ENCODE measurements at places on chromosomes 3 and 15.

DNA sequence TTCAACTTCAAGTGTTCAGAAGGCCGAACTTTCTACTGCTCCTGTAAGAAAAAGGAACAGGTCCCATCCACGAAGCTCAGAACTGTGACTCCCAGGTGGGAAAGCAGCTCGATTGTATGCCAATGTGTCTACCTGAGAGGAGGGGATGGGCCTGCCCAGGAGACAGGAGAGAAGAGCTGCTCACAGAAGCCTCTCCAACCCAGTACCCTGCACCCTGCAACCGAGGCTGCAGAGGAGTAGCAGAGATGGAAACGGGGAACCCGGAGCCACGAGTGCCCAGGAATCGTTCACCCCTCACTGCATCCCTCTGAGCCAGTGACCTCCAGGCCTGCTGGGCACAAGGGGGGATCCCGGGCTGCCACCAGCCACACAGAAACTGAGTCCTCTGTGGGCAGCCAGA is 86.5 kb upstream of the PRR23E start:
- DNase-seq: no peak

GRCh38 chr15:89784686-89784960 is 8.5 kb downstream of the MESP2 start:
- no peak for DNase-seq

DNA sequence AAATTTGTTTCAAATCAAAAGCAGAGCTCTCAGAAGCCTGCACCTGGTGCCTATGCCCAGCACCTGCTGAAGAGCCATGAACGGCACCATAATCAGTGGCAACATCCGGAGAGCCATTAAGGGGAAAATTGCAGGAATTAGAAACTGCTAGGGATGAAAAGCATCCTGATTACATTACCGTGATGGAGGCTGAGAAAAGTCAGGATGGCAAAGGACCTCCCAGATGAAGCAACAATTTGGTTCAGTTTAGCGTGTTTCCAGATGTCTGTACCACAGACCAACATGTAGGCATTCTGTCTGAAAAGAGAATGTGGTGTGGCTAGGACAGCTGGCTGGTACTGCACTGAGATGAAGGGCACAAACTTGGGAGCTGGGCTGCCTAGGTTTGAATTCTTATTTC is 106.1 kb downstream of the EOMES start:
- DNase-seq: no peak

DNA sequence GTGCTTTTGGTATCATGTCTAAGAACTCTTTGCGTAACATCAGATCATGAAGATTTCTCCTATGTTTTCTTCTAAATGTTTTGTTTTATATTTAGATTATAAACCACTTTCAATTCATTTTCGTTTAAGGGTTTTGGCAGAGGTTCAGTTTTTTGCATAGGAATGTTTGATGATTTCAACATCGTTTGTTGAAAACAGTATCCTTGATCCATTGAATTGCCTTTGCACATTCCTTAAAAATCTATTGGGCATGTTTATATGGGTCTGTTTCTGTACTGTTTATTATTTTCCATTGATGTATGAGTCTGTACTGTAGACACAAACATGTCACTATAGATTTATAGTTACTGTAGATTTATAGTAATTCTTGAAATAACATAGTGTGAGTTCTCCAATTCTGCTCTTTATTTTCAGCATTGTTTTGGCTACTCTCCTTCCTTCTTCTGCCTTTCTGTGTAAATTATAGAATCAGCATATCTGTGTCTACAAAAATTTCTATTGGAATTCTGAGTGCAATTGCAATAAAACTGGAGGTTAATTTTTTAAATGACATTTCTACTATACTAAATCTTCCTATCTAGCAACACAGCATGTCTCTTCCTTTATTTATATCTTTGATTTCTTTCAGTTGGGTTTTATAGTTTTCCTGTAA is 374.0 kb downstream of the SV2B start:
- DNase-seq: no peak

GRCh38 chr15:71060983-71061382 is 54.3 kb upstream of the THSD4 start:
- DNase-seq: no peak

DNA sequence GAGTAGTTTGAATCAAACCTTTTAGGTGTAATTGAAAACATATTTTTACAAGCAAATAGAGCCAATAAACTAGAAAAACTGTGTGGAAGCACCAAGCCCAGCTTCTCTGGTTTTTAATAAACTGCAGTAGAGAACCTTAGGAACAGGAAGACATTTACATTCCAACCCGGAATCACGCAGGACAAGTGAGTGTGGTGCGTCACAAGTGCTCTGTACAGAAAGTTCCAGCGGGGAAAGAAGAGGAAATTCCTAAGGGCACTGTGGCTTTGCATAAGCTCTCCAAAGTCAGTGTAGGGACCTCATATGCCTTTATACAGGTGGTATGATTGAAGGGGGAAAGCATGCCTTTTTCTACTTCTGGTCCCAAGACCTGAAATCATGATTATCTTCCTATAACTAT is 21.6 kb downstream of the COL8A1 start:
- no peak for DNase-seq

DNA sequence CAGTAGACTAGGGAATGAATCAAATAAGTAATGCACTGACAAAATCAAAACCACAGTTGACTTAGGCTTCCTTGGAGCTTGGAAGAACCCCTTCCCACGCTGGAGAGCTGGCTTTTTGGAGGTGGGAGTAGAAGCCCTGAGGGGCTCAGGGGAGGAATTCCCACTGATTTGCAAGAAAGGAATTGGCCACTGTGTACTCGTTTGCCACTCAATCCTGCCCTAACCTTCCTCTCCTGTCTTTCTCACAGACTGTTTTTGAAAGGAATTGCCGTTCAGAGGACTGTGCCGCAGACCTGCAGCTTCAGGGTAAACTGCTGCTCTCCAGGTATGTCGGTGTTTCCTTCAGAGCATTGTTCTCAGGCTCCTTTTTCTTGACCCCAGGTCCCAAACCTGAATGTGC is 208.2 kb upstream of the CTDSPL start:
- DNase-seq: no peak

GRCh38 chr15:75725719-75726607 is 13.3 kb upstream of the CSPG4 start:
- DNase-seq: no peak

- DNase-seq: no peak
Observed at GRCh38 chr3:15753056-15753710, 44.6 kb downstream of the ANKRD28 start.

DNA sequence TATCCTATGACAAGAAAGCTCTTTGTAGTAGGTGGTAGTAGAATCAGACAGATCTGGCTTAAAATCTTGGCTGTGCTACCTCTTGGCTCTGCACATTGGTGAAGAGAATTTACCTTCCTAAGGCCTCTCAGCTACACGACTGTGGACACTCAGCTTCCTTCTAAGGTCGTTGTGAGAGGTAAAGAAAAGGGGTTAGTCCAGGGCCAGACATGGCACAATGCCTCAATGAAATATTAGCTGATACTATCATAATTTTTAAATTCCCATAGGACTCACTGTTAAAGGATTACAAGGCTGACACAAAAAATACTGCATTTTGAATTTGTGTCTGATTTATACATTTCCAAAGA is 80.4 kb downstream of the IGF1R start:
- DNase-seq: no peak

GRCh38 chr3:174061731-174062130 is 664.2 kb downstream of the NLGN1 start:
- no peak for DNase-seq

- no peak for DNase-seq
Observed at GRCh38 chr3:187314176-187314575, 22.6 kb upstream of the MASP1 start.

DNA sequence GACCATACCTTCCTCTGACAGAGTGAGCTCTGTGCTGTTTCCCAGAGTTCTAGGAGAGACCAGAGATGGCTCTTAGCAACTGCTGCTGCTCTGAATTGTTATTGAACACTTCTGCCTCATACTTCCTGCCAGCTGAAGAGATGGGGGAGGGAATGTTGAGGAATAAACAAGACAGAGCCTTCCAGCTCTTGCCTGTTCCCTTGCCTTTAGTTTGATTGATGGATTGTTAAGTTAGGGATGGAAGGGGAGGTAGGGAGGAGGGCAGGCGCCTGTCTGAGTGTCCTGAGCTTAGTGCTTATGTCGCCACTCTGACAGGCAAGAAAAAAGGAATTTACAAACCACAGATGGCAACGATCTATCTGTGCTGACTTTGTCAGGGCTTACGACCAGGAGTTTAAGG is 42.8 kb downstream of the ZNF609 start:
- no peak for DNase-seq

DNA sequence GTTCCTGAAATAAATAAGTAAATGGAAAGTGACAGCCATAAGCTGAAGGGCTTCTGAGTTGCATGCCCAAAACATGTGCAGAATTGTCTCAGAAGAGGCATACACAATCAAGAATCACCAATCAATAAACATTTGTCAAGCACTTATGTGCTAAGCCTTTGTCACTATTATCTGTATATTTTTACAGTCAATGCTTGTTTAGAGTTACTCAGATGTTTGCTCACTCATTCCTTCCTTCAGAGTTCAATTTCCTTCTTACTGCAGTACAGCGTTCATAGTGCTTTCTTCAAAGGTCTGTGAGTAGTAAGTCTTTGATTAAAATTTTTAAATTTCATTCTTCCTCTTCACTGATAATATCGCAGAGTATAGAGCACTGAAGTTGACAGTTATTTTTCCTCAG is 17.2 kb downstream of the FOXL2NB start:
- no peak for DNase-seq

- no peak for DNase-seq
Observed at GRCh38 chr3:50414616-50415015, 55.3 kb upstream of the TMEM115 start.

DNA sequence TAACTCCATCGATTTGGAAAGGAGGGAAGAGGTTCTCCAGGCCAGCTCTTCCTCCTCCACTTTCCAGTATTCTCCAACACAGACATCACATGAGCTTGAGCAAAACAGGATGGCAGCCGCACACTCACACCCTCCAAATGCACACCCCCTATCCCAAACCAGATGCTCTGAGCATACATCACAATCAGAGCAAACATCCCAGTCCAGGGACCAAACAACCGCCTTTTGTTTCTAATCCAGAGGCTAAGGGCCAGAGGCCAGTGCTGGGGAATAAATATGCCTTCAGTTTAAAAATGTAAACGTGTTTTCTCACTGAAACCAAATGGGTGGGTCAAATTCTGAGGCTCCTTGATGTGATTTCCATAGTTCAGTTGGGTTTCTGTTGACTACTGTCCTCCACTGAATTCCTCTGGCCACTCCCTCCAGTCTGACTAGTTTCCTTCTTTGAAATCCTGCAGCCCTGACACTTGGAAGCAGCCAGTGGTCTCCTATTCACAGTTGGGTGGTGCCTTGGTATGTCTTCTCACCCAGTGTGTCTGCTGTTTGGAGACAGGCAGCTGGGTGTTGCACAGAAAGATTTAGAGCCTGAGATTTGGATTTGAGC is 19.2 kb upstream of the MFGE8 start:
- no peak for DNase-seq

DNA sequence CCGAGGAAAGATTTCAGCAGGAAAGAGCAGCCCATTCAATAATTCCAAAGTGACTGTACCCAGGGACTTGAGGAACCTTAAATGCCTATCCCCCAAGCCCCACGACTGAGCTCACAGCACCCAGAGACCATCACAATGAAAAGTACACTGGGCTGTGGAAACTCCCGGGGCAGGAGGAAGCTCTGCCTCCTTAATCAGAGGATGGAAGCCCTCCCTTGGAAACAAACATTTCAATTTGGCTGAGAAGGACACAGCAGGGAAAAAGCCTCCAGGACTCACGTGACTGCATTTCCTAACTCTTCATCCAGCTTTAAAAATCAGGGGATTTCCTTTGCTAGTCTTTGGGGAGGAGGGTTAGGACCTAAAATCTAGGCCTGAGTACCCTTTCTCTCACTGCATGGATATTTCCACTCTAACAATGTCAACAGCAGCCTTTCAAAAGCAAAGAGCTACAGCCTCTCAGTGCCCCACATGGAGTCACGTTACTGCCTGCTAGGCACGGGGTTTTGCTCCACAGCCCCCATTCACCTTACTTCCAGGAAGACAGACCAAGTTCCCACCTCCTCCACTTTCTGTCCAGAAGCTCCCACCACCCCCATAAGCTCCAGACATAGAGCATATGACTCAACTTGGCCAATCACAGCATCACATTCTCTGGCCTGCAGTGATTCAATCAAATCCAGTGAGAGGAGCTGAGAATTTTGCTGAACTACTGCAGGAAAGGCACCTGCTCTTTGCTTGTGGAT is 68.9 kb upstream of the WNT5A start:
- DNase-seq: no peak

GRCh38 chr3:127668906-127669305 is 3.8 kb upstream of the ABTB1 start:
- DNase-seq: no peak

DNA sequence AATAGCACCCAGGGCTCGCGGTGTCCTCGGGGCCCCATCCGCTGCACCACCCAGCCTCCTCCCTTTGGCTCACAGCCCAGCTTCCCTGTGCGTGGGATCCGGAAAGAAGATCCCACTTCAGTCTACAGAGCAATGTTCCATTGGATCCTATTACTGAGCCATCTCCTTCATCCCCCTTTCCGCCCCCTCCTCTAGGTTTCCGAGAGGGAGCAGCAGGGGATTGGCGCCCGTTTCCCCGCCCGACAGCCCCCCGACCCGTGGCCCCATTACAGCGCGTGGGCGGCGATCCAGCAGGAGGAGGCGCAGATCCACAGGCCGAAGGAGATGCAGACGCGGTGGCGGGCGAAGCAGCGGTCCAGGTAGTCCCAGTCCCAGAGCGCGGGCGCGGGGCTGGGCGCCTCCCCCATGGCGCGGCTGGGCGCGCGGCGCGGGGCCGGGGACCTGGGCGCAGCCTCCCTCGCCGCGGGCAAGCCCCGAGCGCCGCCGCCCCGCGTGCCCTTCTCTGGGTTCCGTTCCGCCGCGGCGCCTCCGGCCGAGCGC is 340 bp downstream of the TMEM44 start:
- DNase-seq: no peak

- no peak for DNase-seq
Observed at GRCh38 chr15:96406701-96407100, 76.2 kb downstream of the NR2F2 start.

DNA sequence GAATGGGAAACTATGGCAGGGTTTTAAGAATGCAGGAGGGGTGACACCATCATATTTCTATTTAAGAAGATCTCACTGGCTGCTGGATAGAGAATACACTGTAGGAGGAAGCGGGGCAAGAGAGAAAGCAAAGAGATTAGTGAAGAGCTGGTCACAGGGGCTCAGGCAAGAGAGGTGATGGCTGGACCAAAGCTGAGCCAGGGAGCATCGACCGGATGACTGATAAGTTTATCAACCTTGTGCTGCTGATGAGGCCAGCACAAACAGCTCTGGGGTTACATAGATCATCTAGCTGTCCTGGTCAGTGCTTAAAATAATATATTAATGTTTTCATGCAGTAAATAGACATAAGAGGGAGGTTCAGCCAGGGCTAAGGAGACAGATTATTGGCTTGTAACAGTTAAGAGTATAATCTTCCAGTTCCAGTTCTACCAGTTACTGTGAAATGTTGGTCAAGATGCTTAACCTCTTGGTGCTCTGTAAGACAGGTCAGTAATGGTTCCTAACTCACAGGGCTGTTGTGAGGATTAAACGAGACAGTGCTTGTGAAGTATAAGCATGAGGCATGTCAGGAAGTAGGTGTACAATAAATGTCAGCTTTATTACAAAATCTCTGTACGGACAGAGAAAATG is 201.0 kb upstream of the FEZF2 start:
- DNase-seq: no peak
